Activated T-cell treated with anti-CD3 and anti-CD28 coated beads, Interleukin-2, amount 50 U/mL, for 72 hours (primary cell): ENCODE measurements at places on chromosomes 6 and 20. TPM values are rescaled to one million over a fixed set of nuclear protein-coding genes. Genes with fewer than 3 reads are reported as not detected.

The OR11A1 gene
- total RNA-seq = not detected

The CCN5 gene
- not detected for total RNA-seq

The HAO1 gene
- not detected for total RNA-seq

DNA sequence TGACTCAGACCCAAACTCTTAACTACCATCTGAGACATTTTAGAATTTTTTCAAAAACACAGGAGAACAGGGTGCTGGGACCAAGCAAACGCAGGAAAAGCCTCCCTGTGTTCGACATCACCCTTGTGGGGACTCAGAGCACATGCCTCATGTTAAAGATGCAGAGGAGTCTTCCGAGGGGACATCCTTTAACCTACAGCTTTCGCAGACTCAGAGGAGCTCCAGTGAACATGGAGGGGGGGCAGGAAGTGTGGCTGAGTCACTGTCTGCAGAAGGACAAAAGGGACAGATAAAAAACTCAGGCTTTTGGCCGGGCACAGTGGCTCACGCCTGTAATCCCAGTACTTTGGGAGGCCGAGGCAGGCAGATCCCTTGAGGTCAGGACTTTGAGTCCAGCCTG, 15.1 kb downstream of the BMP7 start:
- no peak overlapping the region for H3K27ac ChIP-seq
- H3K4me3 ChIP-seq = peak overlapping the region; percentile 8
- H3K4me1 ChIP-seq = peaks cover 12% of the 10 kb centered on the region

DNA sequence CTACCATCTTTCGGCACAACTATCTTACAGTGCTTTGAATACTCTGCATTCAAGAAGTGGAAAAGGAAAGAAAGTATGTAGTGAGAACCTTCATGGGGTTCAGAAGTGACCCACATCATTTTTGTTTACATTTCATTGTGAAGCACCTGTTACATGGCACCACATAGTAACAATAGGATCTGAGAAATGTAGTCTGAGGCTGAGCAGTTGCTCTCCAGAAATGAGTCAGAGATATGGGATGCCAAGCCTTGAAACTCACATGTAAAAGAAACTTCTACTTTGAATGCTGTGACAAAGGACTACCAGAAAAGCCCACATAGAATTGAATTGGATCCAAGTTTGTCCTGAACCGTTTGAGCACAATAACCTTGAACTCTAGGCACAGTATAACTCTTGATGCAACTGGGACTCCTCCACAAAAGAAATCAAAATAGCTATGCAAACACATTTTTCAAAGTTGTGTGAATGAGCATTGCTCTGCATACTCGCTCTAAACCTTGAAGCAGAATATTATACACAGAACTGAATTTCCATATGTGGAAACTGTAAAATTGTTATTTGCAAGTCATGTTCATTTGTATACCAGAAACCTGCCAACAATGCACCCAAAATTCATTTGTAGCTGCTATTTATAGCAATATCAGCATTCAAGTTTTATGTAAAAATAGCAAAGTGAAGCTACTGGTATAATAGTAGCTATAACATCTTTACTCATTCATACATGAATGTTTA, 400.9 kb upstream of the POU3F2 start:
- H3K4me3 ChIP-seq = no peak overlapping the region
- DNase-seq = no peak
- H3K36me3 ChIP-seq = no peaks in the 10 kb centered on the region
- H3K27me3 ChIP-seq = no peaks in the 10 kb centered on the region
- H3K27ac ChIP-seq = no peak overlapping the region
- H3K4me1 ChIP-seq = no peaks in the 10 kb centered on the region

DNA sequence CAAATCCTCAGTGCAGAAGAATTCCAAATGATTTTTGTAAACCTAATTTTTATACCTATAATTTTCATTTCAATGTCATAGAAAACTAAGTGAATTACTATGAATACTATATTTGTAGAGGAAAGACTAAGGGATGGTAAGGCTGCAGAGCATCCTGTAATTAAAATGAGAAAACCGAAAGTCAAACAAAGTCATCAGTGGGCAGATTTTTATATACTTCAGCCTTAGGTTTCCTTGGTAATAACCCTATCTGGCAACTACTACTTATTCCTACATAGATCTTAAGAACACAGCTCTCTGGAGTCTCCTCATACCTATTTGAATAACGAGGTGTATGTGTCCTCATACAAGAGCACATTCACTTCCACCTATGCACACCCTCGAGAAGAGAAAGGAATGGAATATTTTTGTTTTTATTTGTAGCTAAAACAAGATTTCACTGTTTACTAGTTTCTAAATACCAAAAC, 117.9 kb upstream of the SGK1 start:
- H3K4me1 ChIP-seq = peaks cover 38% of the 10 kb centered on the region
- H3K4me3 ChIP-seq = peak overlapping the region; percentile 72
- no peaks in the 10 kb centered on the region for H3K36me3 ChIP-seq
- H3K27me3 ChIP-seq = no peaks in the 10 kb centered on the region
- DNase-seq = no peak

DNA sequence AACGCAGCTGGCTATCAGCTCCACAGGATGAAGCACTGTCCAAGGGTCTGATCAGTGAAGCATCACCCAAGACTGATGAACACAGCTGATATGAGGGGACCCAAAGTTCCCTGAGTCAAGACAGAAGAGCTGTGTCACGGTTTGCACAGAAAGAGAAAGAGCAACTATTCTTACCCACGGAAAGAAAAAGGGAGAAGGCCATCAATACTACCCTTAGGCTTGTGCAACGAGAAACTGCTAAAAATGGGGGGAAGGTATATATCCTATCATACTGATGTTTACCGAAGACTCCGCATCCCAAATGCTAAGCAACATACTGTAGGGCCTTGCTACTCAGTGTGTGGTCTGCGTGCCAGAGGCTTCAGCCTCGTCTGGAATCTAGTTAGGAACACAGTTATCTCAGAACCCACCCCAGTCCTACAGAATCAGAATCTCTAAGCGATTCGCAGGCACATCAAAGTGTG, 665 bp downstream of the FASTKD5 start:
- H3K27ac ChIP-seq = peak overlapping the region; percentile 92
- H3K4me1 ChIP-seq = peaks cover 53% of the 10 kb centered on the region
- DNase-seq = no peak
- peak overlapping the region; percentile 97 for H3K4me3 ChIP-seq

GRCh38 chr6:34791701-34792604, at the start of gene BLTP3A:
Gene BLTP3A (plus strand): TSS chr6:34792083. CDS start chr6:34792251, 168 bp downstream.
- peaks cover 7% of the 10 kb centered on the region for H3K36me3 ChIP-seq
- DNase-seq = peak; percentile 86
- no peaks in the 10 kb centered on the region for H3K27me3 ChIP-seq
- peak within 1 kb of the TSS; percentile 80 for H3K27ac ChIP-seq
- H3K4me3 ChIP-seq = peak within 1 kb of the TSS; percentile 94
